ENCODE measurements at places on chromosomes 3 and 15. TPM values are rescaled to one million over a fixed set of nuclear protein-coding genes. Genes with fewer than 3 reads are reported as not detected.

Gene MEIS2
- 8.6 TPM for total RNA-seq

Gene MRAS
- total RNA-seq: 10.5 TPM

Gene TMEM45A
- 2.7 TPM for total RNA-seq

Gene P2RY12
- not detected for total RNA-seq

Gene IQCF5
- total RNA-seq: not detected

Gene AEN
- total RNA-seq: 73.3 TPM

Gene ARIH2
- total RNA-seq: 63.5 TPM

Data from A549 treated with Mapracorat at 1 μM for 4 hours (cell line).